ENCODE measurements at places on chromosomes 11 and 22. TPM values are rescaled to one million over a fixed set of nuclear protein-coding genes. Genes with fewer than 3 reads are reported as not detected.

- peak; percentile 31 for DNase-seq
Observed at GRCh38 chr11:100602716-100603115, 84.4 kb upstream of the ARHGAP42 start.

GRCh38 chr11:10478066-10478465 is 23.0 kb downstream of the AMPD3 start:
- DNase-seq: no peak

DNA sequence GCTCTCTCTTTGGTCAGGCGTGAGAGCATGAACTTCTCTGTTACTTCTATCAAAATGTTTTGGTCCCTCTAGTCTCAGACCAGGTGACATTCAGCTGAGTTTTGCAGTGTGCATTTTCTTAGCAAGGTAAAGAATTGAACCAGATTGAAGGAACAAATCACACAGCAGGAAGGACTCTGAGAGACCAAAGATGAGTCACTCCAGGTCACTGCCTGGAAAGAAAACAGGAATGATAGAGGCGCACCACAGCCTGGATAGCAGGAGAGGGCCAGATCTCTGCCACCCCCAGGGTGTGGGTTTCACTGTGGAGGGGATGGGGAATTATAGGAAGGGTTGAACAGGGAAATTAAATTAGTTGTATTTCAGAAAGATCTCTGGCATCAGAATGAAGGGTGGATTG is 788.3 kb downstream of the NTM start:
- no peak for DNase-seq

The ENTHD1 gene
- not detected for total RNA-seq

DNA sequence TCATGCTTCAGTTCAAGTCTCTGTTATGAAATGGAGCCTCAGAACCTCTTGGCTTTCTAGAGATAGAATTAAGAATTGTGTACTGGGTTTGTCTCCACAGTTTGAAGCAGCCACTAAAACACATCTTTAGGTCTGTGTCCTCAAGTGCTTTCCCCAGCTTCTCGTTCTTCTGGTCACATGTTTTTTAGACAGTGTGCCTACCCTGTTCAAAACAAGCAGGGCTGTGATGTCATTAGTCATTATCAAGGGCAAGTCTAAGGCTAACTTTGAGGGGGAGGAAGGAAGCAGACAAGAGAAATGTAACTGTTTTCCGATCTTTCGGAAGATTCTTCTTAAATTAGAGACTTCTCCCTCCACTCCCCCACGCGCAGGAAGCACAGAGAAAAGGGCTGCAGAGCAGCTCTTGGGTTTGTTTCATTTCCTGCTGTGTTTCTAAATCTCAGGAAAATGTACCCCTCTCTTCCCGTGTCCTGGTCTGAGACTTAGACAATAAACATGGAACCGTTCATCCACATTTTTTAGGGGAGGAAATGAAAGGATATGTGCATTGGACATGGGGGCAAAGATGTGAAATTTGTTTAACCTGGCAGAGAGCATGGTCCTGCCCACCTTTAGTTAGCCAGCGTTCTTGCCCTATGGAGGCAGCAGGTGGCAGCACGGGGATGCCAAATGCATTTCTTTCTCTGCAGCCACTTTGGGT is 3.1 kb downstream of the AKIP1 start:
- peak; percentile 47 for DNase-seq

The SCARF2 gene
- 42.9 TPM for total RNA-seq

- no peak for DNase-seq
Observed at GRCh38 chr22:42091455-42091782, 847 bp upstream of the NDUFA6 start.

DNA sequence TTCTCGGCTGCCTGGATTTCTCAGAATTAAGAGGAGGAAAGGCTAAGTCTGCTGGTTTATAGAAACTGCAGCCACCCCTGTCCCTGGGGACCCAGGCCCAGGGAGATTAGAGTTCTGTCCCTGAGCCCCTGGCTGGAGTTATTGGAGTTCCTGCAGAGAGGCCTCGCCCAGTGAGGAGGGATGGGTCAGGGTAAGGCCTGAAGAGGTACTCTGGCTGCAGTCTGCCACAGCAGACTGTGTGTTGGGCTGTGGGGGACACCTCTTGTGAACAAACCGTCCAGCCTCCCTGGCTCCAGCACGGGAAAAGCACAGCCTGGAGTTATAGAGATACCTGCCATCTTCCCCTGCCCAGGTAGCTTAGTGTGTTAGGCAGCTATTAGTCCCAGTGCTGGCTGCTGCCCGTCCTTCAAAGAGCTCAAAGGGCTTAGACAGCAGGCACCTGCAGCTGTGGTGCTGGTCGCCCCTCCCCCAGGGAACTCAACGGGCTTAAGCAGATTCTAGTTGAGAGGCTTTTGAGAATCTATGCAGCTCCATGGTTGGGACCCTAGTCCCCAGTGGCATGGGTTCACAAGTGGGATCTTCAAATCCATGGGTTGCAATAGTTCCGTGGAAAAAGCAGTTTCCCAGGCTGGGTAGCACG is 36.6 kb upstream of the MUC15 start:
- DNase-seq: no peak

The RASGRP2 gene
- not detected for total RNA-seq

DNA sequence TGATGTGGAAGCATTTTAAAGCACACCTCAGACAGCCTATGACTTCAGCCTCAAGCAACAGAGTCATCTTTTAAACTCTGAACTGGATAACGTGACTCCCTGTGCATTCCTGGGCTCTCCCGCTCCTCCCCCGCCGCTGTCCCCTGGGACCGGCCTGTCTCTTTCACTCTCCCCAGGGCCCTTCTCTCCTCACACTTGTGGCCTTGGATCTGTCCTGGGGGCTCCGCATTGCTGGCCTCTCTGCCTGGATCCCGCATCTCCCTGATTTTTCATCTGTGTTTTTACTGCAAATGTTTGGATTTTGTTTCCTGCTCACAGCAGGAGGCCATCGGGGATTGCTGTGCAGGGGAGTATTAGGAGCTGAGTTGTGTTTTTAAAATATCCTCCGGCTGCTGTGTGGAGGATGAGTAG is 15.4 kb downstream of the C11orf24 start:
- peak; percentile 10 for DNase-seq

The GGTLC2 gene
- total RNA-seq: not detected

DNA sequence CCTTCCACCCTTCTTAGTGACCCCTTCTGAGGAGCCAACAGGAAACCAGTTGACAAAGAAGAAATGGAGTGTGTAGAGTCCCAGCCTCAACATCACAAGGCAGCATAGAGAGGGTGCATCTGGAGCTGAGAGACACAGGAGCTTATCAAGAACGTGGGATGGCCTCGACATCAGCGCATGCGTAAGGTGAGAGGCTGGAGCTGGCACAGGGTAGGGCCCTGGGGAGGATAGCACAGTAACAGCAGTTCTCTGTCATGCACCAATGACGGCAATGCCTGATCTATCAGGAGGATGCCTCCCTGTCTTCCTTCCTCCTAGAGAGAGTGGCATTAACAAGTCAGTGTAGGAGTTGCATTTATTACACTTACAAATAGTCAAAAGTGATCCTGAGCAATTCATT is 426.1 kb downstream of the NTM start:
- DNase-seq: no peak

DNA sequence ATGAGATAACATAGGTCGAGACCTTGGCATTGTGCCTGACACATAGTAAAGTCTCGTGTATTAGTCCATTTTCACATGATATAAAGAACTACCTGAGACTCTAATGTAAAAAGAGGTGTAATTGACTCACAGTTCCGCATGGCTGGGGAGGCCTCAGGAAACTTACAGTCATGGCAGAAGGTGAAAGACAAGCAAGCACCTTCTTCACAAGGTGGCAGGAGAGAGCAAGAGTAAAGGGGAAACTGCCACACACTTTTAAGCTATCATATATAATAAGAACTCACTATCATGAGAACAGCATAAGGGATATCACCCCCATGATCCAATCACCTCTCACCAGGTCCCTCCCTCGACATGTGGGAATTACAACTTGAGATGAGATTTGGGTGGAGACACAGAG is 165.2 kb downstream of the SPON1 start:
- no peak for DNase-seq

The MED17 gene
- 23.4 TPM for total RNA-seq

DNA sequence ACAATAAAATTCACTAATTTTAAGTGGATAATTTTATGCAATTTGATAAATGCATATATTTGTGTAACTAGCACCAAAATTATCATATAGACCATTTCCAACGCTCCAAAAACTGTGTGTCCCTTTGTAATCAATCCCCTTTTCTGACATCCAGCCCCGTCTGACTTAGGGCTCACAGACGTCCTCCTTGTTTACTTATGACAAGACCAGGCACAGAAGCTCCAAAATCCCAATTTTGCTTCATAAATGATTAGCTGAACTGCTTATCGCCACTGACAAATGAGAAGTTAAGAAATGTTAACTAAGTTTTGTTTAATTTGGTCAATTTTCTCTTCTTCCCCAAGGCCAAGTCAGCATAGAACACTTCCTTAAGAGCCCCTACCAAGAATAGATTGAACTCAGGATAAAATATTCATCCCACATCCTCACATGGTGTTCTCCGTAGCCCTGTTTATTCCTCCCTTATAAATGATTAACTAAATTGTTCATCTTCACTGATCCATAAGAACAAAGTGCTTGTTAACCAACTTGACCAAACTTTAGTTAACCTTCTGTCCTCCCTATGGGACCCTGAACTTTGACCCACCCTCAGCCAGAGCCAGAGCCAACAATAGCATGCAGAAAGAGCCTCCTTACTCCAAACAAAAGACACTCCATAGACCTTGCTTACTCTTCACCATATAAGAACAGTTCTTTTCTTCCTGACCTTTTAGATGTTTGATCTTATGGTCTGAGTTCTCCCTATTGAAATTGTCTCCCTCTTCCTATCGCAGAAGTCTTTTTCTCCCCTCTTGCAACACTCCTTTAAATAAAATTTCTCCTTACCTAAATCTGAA is 30.8 kb upstream of the GLYAT start:
- no peak for DNase-seq

DNA sequence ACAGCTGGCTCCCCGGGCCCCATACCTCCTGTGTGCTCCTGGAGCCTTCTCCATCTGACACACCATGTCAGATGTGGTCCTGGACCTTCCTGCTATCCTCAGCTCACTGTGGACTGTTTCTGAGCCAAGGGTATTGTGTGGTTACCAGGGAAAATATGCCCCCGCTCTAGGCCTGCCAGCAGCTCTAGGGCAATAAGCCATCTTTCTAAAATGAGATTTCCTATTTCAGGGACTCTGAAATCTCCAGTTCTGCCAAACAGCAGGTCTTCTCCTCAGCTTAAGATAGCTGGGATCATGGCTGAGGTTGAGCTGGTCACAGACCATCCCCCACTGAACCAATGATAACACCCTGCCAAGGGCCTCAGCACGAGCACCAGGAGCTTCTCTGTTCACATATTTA is 227.6 kb downstream of the ST3GAL4 start:
- no peak for DNase-seq

DNA sequence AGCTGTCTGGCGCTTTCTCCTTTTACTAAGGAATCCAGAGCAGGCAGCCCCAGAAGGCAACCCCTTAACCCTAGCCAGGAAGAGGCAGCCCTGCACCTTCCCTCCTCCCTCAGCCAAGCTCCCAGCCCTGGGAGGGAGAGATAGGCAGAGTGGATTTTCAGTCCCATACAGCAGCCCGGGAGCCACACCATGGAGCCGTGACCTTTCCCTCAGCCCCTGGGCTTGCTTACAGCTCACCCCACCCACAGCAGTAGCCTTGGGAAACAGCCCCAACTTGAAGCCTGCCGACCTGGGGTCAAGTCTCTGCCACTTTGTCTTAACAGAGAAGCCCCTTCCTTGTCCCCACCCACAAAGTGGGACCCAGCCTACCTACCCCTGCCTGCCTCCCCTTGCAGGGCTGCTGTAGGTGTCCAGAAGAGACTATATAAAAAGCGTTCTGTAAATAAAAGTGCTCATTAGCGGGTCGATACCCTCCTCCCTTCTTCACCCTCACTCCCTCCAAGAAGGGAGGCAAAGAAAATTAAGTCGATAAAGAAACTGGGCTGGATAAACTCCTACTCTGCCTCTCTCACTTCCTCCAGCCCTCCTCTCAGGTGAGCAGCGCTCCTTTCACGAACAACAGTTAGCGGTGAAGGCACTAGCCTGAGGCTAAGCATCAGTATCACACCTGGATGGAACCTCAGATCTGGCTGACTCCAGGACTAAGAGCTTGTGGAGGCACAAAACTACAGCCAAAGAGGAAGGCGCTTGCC is 4.2 kb downstream of the TST start:
- no peak for DNase-seq

All from fibroblast of the aortic adventitia (primary cell).